ENCODE measurements at places on chromosomes 2 and 18.

GRCh38 chr2:57987835-57988573, 58.6 kb upstream of the VRK2 start:
- DNase-seq = no peak

DNA sequence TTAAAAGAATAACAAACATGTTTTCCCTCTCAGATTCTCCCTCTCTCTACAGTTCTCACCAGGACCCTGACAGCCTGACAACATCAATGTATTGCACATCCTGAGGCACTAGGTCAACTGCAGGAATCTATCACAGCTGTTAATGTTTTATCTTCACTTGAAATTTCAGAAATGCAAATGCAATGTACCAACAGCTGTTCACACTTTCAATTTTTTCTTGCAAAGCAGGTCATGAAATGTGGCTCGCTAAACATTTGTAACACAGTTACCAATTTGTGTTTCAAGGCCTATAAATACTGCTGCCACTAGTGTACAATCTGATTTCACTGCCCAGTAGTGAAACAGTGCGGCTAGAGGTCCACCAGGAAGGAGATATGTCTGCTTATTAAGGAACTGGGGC, 147.8 kb downstream of the EXOC6B start:
- DNase-seq = no peak

- no peak for DNase-seq
These were observed 1082.4 kb downstream of the CNTNAP5 start for GRCh38 chr2:125107446-125107845.

DNA sequence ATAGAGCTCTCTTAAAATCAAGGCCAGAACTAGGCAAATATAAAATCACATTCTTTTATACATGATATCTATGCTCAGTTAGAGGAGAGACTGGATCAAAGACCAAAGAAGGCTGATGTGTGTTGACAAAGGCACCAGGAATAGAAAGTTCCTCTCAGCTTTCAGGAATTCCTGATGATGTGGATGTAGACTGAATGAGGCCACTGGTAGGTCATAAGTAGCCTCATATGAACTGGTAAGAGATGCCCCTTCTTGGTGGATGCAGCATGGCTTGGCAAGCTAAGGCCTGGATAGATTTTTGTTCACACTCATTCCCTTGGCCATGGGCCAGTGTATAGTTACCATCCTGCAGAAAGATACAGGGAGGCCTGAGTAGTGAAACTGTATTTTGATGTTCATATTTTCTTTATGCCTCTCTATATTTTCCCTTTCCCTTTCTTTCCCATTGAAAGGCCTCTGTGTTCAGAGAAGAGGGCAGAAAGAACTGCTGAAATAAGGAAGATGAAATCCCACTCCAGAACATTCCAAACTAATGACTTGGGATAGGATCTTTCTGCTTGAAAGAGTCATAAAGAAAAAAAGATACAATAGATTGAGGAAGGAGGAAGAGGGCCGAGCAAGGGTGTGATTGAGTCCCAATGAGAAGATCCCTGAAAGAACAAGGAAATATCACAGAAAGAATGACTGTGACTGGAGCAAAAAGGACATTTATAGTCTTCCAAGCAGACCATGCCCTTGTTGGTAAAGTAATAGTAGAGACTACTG, 2182.7 kb upstream of the PIK3C3 start:
- no peak for DNase-seq

DNA sequence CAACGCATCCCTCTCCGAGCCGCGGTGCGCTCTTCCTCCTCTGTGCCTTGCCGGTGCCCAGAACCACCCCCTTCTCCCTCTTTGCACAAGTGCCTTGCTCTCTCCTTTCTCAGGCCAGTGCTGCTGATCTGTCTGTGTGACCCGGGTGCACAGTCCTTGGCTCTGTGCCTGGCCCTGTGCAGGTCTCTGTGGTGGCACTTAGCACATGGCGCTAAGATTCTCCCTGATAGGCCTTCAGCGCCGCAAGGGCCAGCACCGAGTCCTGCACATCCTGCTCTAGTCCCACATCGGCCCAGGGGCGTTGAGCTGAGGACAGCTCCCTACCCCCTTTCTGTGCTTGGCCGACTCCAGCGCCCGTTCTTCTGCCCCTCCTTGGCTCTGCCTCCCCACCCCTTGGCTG, 136.1 kb downstream of the NEDD4L start:
- no peak for DNase-seq

DNA sequence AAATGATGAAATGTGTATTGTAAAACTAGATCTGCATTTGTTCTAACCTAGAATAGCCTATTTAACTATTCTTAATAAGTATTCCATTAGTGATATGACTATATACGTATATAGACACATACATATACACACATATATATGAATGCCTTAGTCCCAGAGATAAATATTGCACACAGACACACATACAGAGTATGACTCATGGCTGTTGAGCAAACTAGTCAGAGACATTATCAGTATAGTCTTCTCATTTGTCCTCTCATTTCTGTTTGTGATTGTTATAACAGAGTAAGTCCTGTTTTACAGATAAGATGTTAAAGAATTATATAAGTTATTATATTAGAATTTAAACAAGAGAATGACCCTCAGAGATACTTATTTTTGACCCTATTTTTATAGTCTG, 202.5 kb downstream of the CCDC102B start:
- DNase-seq = no peak

DNA sequence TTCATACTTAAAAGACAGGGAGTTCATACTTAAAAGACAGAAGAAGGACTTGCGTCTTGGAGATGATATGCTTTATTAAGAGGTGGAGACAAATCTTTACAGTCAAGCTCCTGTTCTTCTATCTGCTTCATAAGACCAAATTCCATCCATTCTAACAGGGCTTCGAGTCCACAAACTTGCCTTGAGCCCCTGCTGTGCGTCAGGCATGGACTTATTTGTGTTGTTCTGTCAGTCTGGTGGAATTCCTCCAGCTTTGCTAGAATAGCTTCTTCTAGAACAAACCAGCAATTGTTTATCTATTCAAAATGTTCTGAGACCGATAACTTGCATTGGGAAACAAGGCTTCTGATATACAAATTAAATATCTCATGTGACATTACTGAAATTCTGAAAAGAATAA, 73.9 kb upstream of the SOX11 start:
- DNase-seq = no peak

GRCh38 chr18:35501369-35501768, 3.6 kb upstream of the INO80C start:
- DNase-seq = no peak

DNA sequence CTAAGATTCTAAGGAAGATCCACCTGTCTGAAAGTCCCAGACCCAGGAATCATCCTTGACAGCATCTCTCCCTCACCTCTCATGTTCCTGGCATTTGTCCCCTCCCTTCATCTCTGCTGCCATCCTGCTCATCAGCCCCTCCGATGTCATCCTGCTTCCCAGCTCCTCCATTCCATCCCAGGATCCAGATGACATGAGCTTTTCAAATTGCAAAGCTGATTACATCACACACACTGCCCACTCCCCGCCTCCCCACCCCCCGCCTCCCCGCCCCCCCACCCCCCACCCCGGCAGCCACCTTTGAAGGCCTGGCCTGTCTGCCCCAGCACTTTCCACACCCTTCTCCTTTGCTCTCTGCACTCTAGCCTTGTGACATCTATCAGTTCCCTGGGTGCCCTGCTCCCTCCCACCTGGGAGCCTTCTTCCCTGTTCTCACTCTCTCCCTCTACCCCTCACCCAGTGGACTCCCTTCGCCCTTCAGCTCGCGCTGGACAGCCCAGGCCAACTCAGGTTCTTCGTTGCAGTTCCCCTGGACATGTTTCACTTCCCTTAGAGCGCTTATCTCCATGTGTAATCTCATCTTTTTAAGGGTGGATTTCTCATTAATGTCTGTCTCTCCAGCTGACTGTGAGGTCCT, 61.6 kb downstream of the DNMT3A start:
- no peak for DNase-seq

DNA sequence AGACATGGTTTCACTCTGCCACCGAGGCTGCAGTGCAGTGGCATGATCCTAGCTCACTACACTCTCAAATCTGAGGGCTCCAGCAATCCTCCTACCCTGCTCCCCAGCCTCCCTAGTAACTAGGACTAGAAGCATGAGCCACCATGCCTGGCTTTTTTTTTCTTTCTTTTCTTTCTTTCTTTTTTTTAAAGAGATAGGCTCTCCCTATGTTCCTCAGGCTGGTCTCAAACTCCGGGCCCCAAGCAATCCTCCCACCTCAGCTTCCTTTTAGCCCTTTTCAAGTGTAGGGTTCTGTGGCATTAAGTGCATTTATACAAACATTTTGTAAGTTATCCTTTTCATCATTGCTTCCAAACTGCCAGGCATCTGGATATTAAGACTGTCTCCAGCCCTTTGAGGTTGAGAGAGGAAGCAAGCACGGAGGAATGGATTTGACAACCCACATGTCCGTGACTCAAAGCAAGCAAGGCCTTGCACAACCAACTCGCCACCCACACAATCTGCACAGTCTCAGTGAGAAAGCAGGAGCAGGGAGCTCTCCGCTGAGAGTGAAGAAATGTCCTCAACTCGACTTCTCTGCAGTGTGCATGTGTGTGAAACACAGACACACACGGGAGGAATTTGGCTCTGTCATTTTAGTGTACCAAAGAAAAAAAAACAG, 65.6 kb downstream of the ATP8B1 start:
- no peak for DNase-seq

DNA sequence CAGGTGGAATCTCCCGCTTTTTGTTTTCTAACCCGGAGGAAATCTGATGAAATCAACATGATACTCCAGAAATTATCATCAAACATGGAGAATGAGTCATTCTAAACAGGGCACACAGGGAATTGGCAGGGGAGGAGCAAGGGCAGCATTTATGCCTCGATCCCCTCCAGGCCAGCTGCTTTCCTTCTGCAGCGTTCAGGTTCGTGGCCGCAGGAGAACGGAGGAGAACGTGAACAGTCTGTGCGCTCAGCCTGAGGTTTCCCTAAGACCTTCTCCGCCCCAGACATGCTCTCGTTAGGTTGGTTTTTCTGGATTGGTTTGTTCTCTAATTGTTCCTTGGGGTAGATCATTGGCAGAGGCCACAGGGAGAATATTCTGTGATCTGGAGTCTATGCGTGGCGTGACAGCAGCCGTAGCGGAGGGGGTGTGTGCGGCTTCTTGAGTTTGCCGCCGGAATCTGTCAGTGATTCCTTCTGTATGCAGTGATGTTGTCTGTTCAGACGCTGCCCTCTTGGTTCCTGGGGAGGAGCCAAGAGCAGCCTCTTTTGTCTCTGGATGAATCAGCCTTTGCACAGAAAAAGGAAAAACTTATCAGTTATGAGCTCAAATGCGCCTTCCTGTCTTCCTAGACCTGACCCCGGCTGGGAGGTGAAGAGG, 75.9 kb downstream of the SH3BP4 start:
- peak; percentile 42 for DNase-seq

DNA sequence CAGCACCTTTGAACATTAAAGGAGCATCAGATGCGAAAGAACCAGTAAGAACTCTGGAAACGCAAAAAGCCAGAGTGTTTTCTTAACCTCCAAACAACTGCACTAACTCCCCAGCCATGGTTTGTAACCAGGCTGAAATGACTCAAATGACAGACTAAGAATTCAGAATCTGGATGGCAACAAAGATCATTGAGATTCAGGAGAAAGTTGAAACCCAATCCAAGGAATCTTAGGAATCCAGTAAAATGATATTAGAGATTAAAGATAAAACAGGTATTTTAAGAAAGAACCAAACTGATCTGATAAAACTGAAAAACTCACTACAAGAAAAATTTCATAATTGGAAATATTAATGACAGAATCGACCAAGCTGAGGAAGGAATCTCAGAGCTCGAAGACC, 116.7 kb downstream of the PTRHD1 start:
- DNase-seq = no peak

DNA sequence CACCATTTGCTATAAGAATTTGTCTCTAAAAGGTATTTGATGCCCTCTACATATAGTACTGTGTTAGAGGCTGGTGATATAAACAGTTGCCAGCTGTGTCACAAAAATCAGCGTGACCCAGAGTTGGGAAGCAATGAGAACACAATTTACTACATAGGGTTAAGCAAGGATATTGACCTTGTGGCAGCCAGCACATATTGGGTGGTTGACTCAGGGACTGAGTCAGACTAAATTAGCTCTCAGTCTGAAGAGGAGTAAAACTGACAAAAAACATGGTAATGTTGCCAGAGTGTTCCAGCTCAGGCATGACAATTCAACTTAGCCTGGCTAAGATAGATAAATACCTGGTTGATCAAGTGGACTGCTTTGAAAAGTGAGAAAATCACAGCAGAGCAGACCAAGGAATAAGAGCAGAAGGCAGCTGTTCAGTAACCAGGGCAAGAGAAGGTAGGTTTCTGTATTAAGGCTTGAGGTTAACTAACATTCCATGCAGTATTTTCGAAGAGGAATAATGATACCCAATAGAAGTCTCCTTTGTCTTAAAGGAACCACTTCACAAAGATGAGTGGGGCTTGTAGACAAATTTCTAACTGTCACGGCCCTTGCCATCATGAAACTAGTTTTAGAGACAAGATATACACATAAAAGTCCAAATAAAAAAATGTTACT, 108.2 kb upstream of the ERBB4 start:
- DNase-seq = no peak

DNA sequence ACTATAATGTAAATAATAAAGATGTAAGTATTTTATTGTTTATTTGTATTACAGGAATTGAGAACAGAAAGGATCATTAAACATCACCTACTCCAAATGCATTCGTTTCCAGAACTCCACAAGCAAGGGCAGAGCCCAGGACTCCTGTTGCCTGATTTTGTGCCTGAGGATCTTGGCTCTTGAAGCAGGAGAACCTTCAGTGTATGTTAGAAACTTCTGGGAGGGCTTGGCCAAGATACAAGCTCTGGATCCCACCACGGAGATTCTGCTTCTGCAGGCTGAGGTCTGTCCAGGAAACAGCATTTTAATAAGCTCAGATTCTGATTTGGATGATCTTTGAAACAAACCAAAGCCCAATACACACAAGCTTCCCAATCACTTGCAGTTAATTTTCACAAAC, 142.4 kb upstream of the SOX11 start:
- DNase-seq = no peak

Data from Peyer's patch (tissue), 4 donors.